ENCODE measurements at places on chromosomes 16 and 17.

DNA sequence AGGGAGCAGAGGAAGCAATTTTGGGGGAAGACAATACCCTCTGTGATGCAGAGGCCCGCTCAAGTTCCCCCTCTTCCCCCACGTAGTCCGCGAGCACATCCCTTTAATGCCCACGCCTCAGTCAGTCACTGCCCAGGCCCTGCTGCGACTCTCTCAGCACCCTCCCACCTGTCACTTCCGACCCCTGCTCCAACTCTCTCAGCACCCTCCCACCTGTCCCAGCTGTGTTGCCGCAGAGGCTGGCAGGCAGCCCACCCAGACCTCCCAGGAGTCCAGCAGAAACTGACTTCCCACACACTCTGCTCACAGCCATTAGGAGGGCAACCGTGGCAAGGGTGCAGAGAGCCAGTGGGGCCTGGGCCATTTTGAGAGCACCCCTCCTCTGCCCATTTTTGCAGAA lies 92.7 kb downstream of the WSCD1 start:
- DNase-seq: no peak

DNA sequence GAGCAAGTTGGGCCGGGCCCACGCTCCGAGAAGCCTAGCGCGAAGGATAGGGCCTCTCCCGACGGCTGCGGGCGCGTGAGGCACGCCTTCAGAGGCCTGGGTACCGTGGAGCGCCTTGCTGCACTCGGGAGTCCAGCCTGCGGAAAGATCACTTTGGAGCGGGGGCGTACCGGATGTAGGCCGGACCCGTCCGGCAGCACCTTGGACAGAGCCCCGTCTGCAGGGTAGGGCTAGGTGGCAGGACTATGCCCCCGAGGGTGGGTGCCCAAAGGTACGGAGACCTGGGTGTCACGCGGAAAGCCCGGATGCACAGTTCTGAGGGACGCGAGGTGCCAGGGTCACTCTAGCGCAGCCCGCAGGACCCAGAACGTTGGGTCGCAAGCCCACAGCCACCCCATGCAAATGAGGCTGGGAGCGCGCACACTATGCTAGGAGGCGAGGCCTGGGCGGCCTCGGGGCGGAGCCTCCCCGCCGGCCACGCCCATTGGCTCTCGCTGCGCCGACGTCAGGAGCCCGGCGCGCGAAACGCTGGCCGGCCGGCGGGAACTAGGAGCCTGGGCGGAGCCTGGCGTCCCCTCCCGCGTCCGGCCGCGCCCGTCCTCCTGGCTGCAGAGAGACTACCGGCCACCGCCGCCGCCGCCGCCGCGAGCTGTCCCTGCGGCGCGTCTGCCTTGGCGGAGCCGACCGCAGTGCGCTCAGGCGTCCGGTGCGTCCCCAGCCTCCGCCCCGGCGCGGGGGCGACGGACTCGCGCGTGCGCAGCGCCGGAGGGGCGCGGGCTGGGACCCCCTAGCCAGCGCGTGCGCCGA lies at the start of gene PAQR4:
TSS of gene PAQR4 (plus strand) at position 611 of the 807 bp plus-strand sequence. CDS start 327 bp downstream, outside the sequence.
- DNase-seq: peak; percentile 92

DNA sequence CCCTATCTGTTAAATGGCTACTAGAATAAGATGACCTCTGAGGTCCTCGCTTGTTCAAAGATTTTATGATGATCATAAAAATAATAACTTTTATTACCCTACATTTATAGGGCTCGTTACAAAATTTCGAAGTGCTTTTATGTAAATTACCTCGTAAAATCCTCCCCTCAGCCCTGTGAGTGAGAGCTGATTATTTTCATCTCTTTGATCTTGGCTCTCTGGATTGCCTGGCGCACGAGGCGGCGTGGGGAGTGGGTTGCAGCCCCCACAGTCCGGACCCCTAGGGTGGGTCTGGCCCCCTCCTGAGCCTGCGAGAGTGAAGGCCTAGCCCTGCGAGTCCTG lies 1.6 kb downstream of the SDK2 start:
- DNase-seq: no peak

DNA sequence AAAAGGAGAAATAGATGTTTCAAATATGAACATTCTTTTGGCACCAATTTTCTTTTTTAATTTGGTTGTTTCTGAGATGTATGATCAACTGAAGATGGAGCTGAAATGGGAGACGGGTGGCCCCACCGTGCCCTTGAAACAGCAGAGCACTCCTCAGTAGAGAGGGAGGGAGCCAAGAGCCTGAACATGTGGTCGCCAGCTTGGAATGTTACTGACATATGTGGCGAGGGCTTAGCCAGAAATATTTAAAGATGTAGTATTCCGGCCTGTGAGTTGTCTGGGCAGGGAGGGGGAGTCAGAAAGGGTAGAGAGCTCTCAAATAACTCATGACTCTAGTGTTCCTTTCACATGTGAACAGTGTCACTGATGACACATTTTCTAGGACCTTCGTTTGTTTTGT lies 13.3 kb upstream of the MRC2 start:
- DNase-seq: no peak

DNA sequence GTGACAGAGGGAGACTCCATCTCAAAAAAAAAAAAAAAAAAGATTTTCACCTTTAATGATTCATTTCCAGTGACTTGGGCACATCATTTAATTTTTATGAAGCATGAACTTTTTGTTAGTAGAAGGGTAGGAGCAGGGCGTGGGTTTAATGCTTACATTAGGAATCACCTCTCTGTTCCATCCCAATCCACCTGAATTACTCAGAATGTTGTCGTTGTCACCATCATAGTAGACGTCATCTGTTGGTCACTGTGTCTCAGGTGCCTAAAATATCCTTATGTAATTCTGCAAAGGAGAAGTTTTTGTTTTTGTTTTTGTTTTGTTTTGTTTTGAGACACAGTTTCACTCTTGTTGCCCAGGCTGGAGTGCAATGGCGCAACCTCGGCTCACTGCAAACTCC lies 38.3 kb upstream of the TEKT3 start:
- no peak for DNase-seq

- DNase-seq: no peak
Measured at GRCh38 chr17:77889135-77889505, 69.4 kb upstream of the TNRC6C start.

DNA sequence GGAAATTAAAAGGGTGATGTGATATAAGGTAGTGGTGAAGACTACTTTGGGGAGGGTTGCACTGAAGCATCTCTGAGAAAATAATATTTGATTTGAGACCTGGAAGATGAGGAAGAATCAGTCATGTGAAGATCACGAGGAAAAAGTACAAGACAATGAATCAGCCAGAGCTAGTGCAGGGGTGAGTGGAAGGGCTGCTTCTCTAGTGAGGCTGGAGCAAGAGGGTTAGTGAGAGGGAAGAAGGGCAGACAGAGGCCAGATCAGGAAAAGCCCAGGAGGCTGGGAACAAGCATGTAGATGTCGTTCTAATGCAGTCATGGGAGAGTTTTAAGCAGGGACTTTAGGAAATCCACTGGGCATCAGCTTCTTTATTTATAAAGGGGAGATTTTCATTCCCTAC lies 504.2 kb upstream of the SALL1 start:
- no peak for DNase-seq

DNA sequence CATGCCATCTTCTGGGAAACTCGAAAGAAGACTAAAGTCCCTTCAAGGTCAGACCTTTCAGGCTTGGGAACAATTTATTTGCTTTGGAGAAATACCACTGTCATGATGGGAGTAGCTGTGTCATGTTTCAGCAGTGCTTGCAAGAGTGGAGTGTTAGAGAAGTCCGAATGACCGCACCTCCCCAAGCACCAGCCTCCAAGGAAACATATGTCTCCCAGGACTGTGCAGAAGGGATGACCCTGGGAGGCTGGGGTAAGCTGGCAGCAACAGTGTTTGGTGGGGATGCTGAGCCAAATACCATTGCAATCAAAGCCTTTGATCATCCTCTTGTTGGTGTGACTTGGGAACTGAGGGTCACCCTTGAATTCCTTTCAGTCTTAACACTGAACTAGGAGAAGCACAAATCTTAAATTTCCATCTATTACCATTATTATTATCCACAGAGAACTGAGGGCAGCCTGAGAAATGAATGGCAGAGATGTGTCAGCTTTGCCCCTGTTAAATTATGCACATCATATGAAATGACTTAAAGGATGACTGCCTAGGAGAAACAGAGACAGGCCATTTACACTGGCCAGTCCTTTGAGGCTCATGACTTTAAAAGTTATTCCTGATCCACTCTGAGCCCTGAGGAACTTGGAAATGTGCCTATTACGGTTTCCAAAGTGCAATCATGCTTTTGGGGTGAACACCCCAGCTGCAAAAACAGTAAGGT lies 244.9 kb downstream of the CA10 start:
- no peak for DNase-seq

DNA sequence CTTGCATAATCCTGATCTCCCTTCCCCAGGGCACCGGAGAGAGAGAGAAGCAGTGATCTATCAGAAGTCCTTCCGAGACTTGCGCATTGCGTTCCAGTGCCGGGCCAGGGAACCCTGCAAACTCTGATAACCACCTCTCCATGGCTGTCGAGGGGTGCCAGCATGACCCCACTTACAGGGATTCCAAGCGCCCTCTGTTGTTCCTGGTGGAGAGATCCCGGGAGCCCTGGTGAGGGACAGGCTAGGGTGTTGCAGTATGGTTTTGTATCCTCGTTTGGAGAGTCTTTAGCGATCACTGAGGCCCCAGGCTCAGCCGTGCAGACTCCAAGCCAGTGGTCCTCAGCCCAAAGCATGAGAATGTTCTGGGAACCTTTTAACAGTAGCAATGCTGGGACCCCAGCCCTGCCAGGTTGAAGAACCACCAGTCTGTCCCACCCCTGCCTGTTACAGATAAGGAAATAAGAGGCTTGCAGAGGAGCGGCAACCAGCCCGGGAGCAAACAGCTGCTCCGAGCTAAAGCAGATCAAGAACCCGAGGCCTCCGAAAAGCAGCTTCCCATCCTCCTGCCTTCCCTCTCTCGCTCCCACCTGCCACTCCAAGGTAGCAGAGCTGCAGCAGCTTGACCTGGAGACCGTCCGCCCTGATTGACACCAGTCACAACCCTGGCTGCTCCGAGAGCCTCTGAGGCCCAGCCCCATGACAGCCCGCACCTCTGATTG lies 150.3 kb upstream of the RPL38 start:
- DNase-seq: no peak

- no peak for DNase-seq
Measured at GRCh38 chr16:86087011-86087895, 188.3 kb downstream of the IRF8 start.

DNA sequence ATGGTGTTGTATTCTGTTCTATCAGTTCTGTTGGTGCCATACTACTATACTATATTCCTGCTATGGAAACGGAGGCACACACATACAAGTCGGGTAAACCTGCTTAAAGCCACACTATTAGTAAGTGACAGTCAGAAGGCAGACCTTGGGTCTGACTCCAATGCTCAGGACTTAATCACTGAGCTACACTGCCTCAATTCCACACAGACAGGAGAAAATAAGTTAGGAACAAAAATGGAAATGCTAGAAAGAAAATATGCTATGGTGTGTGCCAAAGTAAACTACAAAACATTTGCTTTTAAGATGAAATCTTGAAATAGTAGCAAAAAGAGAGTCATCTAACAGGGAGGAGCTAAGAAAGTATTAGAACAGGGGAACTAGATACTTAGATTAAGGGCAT lies 48.1 kb downstream of the MYO1D start:
- DNase-seq: no peak

DNA sequence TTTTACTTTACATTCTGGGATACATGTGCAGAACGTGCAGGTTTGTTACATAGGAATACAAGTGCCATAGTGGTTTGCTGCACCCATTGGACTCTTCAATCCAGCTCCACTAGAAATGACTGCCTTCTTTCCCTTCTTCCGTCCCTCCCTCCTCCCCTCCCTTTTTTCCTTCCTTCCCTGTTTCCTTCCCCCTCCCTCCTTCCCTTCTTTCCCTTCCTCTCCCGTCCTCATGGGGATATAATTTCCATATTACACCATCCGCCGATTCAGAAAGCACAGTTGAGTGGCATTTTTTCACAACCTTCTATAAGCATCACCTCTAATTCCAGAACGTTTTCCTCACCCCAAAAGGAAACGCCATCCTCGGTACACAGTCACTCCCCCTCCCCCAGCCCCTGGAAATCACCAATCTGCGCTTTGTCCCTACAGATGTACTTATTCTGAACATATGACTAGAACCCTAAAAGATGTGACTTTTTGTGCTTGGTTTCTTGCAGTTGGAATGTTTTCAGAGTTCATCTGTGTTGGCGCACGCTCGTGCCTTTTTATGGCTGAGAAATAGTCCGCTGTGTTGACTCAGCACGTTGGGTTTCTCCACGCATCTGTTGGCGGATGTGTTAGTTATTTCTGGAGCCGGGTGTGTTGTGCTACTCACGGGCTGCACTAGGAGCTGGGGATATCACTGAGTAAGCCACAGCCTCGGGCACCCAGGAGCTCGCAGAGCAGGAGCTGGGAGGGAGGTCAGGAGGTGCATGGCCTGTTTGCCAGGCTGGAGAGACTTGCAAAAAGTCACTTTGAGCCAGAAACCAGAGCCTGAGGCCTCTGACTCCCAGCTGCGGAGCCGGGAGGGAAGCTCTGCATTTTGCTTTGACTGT lies 336.4 kb downstream of the SEC14L1 start:
- DNase-seq: no peak

DNA sequence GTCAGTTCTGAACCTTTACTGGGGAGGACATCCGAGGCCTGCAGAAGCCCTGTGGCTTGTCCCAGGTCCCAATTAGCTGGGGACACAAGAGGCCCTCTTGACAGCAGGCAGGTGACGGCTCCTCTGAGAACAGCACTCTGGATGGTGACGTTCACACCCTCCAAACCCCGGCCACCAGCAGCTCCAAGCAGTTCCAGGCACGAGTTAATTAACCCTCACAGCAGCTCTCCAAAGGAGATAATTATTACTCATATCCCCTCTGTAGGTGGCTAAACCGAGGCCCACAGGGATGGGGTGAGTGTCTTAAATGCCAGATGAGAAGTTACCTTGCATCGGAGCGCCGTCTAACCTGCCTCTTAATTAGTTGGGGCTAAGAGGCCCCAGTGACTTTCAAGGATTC lies 168.9 kb upstream of the CIBAR2 start:
- DNase-seq: no peak
